Stimulated activated CD8-positive, alpha-beta memory T cell treated with anti-CD3 and anti-CD28 coated beads, Interleukin-7, amount 100 ng/mL, for 1 hour (primary cell): ENCODE measurements at places on chromosomes 1 and 21.

DNA sequence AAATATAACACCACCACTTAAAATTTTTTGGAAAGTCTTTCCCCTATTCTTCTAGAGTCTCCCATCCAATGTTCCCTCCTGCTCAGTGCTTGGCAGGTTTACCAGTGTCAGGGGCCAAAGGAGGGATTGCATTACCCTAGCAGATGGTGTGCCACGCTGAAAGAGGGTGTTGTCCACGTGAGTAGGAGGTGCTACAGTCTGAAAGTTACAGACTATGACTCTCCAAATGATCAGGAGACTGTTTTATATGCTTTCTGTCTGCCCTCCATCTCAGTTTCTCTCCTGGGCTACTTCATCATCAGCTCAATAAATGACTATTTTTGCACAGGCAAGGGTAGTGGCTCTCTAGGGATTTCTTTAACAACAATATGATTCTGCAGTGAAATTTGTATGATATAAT is 31.3 kb upstream of the ANGPTL7 start:
- no peak for DNase-seq

DNA sequence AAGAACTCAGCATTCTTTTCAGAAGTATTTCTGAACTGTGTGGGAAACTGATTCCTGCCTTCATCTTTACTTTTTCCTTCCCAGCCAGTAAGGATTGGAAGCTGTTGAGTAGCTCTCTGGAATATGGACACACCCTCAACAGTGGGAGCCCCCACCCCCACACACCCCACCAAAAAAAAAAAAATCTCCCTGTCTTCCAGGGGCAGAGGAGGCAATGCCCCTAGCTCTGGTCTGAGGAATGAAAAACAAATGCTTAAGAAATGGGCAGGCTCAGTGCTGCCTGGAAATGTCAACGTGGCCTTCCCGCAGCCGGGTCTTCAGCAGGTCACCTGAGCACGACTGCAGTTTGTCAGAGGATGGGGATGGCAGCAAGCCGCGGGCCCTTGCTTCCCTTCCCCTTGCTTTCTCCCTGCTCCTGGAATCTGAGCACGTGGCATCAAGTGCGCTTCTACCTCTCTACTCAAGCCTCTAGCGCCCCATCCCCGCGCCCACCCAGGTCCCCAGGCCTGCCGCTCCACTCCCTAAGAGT is 479 bp downstream of the RGS16 start:
- DNase-seq, result no peak

- no peak for DNase-seq
Observed at GRCh38 chr1:119587341-119587740, 60.7 kb downstream of the ZNF697 start.

- DNase-seq, result no peak
Observed at GRCh38 chr1:54122992-54123391, 29.8 kb downstream of the CDCP2 start.

DNA sequence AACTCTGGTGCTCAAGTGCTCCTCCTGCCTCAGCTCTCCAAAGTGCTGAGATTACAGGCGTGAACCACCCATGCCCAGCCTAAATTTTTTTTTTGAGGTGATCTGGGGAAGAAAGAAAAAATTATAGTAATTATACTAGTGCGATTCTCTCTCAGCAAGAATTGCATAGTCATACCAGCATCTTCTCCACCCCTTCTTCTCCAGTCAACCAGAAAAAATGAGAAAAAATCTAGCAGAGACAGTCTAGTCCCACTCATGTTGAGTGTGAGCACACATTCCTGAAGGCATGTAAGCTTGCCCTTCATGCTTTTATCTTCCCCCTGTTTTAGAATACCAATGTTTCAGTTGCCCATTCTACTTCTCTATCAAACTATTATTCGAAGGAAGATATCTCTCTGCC is 207.6 kb downstream of the S1PR1 start:
- no peak for DNase-seq

DNA sequence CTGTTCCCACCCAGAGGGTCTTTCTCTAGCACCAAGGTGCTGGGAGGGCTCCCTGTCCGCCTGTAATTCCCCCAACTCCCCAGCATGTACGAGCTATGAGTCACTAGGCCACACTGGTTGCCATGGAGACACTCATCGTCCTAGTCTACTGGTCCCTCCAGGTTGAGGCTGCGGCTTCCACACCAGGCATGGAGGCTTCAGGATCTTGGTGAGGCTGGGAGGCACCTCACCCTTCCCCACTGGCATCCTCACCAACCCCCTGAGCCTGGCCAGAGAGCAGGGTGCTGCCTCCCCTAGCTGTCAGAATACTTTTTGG is 75.6 kb upstream of the KAZN start:
- no peak for DNase-seq
